ENCODE measurements at places on chromosomes 7 and 10.

GRCh38 chr7:154623399-154623798, 379.5 kb downstream of the PAXIP1 start:
- H3K27me3 ChIP-seq: no peaks in the 10 kb centered on the region
- H3K36me3 ChIP-seq: no peaks in the 10 kb centered on the region
- H3K4me3 ChIP-seq: no peak overlapping the region
- no peak for DNase-seq
- H3K27ac ChIP-seq: no peak overlapping the region
- H3K4me1 ChIP-seq: no peaks in the 10 kb centered on the region

- no peak overlapping the region for H3K27ac ChIP-seq
- peak; percentile 88 for DNase-seq
- H3K4me1 ChIP-seq: peaks cover 15% of the 10 kb centered on the region
- peaks cover 8% of the 10 kb centered on the region for H3K27me3 ChIP-seq
- H3K36me3 ChIP-seq: no peaks in the 10 kb centered on the region
These were observed 27.8 kb downstream of the NKX2-3 start for GRCh38 chr10:99560277-99561126.

- H3K4me3 ChIP-seq: no peak overlapping the region
- peaks cover 21% of the 10 kb centered on the region for H3K36me3 ChIP-seq
- no peaks in the 10 kb centered on the region for H3K4me1 ChIP-seq
- H3K27ac ChIP-seq: no peak overlapping the region
- no peak for DNase-seq
These were observed 73.5 kb downstream of the MKLN1 start for GRCh38 chr7:131401194-131401593.

- no peaks in the 10 kb centered on the region for H3K27me3 ChIP-seq
- no peak overlapping the region for H3K27ac ChIP-seq
- H3K36me3 ChIP-seq: no peaks in the 10 kb centered on the region
These were observed 62.5 kb upstream of the NAMPT start for GRCh38 chr7:106347229-106347833.

GRCh38 chr7:102450242-102450641, 14.4 kb downstream of the ALKBH4 start:
- H3K36me3 ChIP-seq: no peaks in the 10 kb centered on the region
- H3K27ac ChIP-seq: no peak overlapping the region
- peaks cover 9% of the 10 kb centered on the region for H3K4me1 ChIP-seq
- no peaks in the 10 kb centered on the region for H3K27me3 ChIP-seq
- H3K4me3 ChIP-seq: no peak overlapping the region

GRCh38 chr10:8056871-8057331, 2.4 kb downstream of the GATA3 start:
- DNase-seq: peak; percentile 46
- H3K4me3 ChIP-seq: no peak overlapping the region
- peaks cover 55% of the 10 kb centered on the region for H3K4me1 ChIP-seq
- no peak overlapping the region for H3K27ac ChIP-seq
- H3K27me3 ChIP-seq: peaks cover 100% of the 10 kb centered on the region

- H3K4me3 ChIP-seq: no peak overlapping the region
- no peaks in the 10 kb centered on the region for H3K36me3 ChIP-seq
- H3K4me1 ChIP-seq: peaks cover 8% of the 10 kb centered on the region
- peak; percentile 15 for DNase-seq
- no peaks in the 10 kb centered on the region for H3K27me3 ChIP-seq
These were observed 188.0 kb downstream of the PDE1C start for GRCh38 chr7:31882187-31882586.

GRCh38 chr10:57992321-57993077, 275.2 kb downstream of the IPMK start:
- H3K27ac ChIP-seq: no peak overlapping the region
- no peaks in the 10 kb centered on the region for H3K36me3 ChIP-seq
- peak; percentile 11 for DNase-seq
- H3K4me1 ChIP-seq: peaks cover 5% of the 10 kb centered on the region
- H3K27me3 ChIP-seq: no peaks in the 10 kb centered on the region

GRCh38 chr10:3357737-3358136, 185.2 kb upstream of the PITRM1 start:
- no peaks in the 10 kb centered on the region for H3K4me1 ChIP-seq
- H3K36me3 ChIP-seq: no peaks in the 10 kb centered on the region
- H3K27ac ChIP-seq: no peak overlapping the region
- H3K4me3 ChIP-seq: no peak overlapping the region

GRCh38 chr10:98538472-98538871, 91.7 kb upstream of the HPS1 start:
- H3K4me3 ChIP-seq: no peak overlapping the region
- H3K36me3 ChIP-seq: no peaks in the 10 kb centered on the region
- no peaks in the 10 kb centered on the region for H3K27me3 ChIP-seq
- no peak for DNase-seq

- H3K4me1 ChIP-seq: no peaks in the 10 kb centered on the region
- H3K27ac ChIP-seq: no peak overlapping the region
- peak; percentile 71 for DNase-seq
- H3K4me3 ChIP-seq: no peak overlapping the region
These were observed 30.7 kb upstream of the ANTXRL start for GRCh38 chr10:46255801-46256747.

DNA sequence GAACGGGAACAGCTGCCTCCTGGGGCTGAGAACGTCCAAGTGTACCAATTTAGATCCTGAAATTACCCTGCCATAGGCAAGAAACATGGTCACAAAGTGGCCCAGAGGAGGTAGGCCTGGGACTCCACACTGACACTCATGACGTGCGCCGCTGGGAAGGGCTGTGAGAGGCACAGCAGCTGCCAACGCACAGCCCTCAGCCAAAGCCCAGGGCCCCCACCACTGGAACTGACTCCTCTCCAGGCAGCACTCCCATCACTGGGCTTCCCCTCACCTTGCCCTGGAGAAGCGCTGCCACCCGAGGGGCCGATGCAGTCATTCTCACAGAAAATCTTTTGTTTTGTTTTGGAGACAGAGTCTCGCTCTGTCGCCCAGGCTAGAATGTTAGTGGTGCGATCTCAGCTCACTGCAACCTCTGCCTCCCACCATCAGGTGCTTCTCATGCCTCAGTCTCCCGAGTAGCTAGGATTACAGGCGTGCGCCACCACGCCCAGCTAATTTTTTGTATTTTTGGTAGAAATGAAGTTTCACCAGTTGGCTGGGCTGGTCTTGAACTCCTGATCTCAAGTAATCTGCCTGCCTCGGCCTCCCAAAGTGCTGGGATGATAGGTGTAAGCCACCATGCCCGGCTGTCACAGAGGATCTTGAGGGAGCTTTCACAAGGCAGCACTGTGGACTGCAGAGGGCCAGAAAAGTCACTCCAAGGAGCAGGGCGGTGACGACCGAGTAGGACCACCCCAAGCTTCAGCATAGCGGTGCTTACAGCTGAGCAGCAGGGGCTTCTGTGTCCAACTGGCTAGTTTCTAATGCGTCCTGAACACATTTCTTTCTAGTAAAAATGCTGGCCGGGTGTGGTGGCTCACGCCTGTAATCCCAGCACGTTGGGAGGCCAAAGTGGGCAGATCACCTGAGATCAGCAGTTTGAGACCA, 13.5 kb downstream of the GUSB start:
- no peak for DNase-seq
- no peak overlapping the region for H3K27ac ChIP-seq
- H3K4me3 ChIP-seq: no peak overlapping the region
- no peaks in the 10 kb centered on the region for H3K27me3 ChIP-seq
- H3K36me3 ChIP-seq: no peaks in the 10 kb centered on the region
- no peaks in the 10 kb centered on the region for H3K4me1 ChIP-seq

DNA sequence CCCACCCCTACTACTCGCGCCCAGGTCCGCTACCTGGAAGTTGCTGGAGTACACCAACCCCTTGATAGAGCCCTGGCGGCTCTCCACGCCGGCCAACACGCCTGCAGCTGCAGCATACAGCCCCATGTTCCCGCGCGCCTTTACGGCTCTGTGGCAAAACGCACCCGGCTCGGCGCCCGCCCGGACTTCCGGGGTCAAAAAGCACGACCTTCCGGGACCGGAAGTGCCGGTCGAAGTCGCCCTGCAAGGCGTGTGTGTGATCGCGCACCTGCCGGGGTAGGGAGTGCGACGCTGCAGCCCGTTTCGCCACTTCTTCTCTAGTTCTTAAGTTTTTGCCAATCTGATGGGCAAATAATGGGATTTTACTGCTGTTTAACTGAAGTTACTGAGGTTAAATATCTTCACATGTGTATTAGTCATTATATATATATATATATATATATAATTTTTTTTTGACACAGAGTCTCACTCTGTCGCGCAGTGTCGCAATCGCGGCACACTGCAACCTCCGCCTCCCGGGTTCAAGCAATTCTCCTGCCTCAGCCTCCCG, at the start of gene NSUN5:
Gene NSUN5, minus strand, starts transcription at position 162 of the 550 bp plus-strand sequence. Its CDS starts 36 bp downstream, at position 126.
- peaks cover 6% of the 10 kb centered on the region for H3K4me1 ChIP-seq
- H3K27ac ChIP-seq: no peak within 1 kb of the TSS
- peak within 1 kb of the TSS; percentile 63 for H3K4me3 ChIP-seq
- H3K36me3 ChIP-seq: no peaks in the 10 kb centered on the region
- DNase-seq: peak; percentile 88

DNA sequence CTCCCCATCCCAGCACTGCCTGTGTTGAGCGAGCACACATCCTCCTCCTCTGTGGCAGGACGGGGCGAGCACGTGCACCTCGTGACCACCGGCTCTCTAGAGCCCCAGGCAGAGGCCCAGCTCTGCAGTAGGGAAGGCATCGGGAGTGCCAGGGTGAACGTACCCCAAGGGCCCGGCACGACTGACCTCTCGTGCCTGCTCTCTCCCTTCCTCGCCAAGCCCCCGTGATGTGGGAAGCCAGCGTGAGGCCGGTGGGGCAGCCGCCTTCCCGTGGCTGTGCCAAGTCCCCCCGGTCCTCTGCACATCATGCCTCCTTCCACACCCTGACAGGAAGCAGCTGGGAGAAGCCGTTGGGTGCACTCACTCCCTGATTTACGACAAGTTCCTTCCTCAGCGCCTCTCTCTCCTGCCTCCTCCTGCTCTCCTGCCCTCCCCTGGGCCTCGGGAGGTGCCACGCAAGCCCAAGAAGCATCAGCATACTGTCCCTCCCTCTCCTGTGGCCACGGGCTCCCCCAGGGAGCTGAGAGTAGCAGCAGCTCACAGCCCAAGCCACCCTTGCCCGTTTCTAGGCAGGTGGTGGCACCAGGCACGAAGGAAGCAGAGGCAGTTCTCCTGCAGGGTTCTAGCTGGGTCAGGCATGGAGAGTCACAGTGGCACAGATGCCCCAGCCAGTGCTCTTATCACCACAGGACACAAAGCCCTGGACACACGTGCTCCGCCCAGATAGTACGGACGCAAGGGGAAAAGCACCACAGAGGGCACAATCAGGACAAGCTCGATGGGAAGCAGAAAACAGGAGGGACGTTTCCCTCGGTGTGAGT, 47.0 kb downstream of the AMZ1 start:
- H3K4me1 ChIP-seq: no peaks in the 10 kb centered on the region
- no peaks in the 10 kb centered on the region for H3K27me3 ChIP-seq
- H3K27ac ChIP-seq: no peak overlapping the region
- no peak overlapping the region for H3K4me3 ChIP-seq
- no peak for DNase-seq

DNA sequence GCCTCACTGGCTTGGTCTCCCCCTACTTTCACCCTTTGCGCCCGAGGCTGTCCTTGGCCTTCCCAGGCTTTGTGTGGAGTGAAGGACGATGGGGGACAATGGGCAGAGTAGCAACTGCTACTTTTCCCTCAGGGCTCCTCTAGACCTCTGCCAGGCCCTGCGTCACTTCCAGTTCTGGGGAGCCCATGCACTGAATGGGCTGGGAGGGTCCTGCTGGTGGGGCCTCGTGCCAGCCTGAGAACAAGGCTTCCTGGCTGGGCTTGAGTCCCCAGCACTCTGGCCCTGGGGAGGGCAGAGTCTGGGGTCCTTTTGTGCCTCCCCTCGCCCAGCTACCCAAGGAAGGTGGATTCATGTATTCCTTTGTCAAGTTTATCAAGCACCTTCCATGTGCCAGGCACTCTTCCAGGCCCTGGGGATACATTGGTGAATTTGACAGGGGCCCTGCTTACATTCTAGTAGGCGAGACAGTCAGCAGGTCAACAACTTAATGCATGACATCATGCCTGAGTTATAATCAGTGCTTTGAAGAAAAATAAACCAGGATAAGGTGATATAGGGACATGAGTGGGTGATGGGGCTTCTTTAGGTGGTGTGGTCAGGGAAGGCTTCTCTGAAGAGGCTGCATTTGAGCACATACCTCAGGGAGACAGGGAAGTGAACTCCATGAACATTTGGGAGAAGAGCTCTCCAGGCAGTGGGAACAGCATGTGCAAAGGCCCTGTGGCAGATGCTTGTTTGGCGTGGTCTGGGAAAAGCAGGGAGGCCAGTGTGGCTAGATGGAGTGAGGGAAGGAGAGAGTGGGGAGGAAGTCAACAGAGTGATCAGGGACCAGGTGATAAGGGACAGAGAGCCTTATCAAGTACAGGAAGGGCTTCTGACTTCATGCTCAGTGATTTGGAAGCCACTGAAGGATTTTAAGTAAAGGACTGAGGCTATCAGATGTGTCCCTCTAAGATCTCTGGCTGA, 14.1 kb downstream of the ZMIZ1 start:
- no peaks in the 10 kb centered on the region for H3K27me3 ChIP-seq
- peaks cover 4% of the 10 kb centered on the region for H3K4me1 ChIP-seq
- DNase-seq: no peak
- no peak overlapping the region for H3K27ac ChIP-seq
- no peak overlapping the region for H3K4me3 ChIP-seq

- no peaks in the 10 kb centered on the region for H3K36me3 ChIP-seq
- H3K4me1 ChIP-seq: no peaks in the 10 kb centered on the region
- H3K27me3 ChIP-seq: no peaks in the 10 kb centered on the region
- no peak overlapping the region for H3K27ac ChIP-seq
- no peak for DNase-seq
- H3K4me3 ChIP-seq: no peak overlapping the region
These were observed 36.5 kb downstream of the SEMA3C start for GRCh38 chr7:80882213-80882801.

DNA sequence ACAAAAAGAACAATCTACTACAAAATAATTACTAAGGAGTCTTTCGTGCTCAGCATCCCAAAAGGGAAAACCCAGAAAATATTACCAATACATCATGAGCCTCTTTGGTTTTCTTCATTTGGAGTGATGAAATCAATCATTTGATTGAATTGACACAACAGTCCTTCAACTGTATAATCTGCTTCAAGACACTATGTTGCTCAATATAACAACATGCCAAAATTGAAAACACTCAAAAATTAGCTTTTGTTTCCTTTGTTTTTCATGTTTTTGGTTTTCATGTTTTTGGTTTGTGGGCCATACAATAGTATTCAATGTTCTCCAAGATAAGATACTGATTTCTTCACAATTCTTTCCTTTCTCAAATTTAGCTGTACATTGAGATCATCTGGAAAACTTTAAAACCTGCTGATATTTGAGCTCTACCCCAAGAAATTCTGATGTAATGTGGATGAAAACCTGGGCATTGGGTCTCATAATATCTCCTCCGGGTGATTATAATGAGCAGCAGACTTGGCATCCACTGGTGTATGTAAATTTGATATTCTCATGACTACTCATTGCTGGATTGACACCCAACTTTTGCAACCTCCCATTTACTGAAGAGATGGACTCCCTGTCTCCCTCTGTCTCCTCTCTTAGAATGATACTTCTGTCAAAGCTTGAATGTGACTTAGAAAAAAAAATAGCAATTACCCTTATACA, 4.6 kb downstream of the SOSTDC1 start:
- no peak overlapping the region for H3K27ac ChIP-seq
- H3K36me3 ChIP-seq: no peaks in the 10 kb centered on the region
- H3K4me1 ChIP-seq: peaks cover 19% of the 10 kb centered on the region

Data from neural progenitor cell (in vitro differentiated cells).